ENCODE measurements at places on chromosomes 3 and 15.
A peak's percentile ranks its signal among the peaks of the same experiment; 100 is the strongest.

- DNase-seq: no peak
Observed at GRCh38 chr3:142081178-142081577, 68.2 kb downstream of the TFDP2 start.

- DNase-seq: no peak
Observed at GRCh38 chr3:141840737-141841544, 35.5 kb upstream of the ATP1B3 start.

DNA sequence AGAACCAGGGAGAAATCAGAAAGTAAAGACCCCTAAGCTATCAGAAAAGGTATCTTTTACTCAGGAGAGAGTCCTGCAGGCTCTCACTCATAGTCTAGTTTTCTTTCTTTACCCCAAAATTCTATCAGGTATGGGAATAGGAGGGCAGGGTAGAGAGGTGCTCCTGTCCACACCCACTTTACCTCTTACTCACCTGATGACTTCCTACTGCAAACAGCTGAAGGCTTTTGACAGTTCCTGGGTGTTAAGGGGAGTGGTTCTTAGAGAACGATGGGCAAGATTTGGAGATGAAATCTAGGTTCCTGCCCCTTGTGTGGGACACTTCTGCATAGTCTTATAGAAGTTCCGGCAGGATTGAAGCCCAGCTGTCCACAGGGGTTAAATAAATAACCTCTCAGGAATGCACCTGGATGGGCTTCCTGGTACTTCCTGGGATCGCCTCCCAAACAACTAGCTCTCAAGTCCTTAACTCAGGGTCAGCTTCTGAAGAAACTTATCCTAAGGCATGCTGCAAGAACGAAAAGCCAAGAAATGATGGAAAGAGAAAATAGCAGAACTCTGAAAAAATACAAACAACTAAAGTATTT lies 10.8 kb upstream of the TNFAIP8L3 start:
- no peak for DNase-seq

GRCh38 chr3:195537995-195538394 lies 5.1 kb downstream of the PPP1R2 start:
- peak; percentile 31 for DNase-seq

DNA sequence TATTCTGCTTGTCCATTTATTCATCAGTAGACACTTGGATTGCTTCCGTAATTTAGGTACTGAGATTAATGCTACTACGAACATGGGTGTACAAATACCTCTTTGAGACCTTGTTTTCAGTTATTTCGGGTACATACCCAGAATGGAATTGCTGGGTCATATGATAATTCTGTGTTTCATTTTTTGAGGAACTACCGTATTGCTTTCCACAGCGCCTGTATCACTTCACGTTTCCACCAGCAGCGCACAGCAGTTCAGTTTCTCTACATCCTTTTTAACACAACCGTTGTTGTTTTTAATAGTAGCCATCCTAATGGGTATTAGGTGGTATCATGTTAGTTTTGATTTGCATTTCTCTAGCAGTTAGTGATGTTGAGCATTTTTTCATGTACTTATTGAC lies 9.5 kb downstream of the PAK2 start:
- DNase-seq: no peak

DNA sequence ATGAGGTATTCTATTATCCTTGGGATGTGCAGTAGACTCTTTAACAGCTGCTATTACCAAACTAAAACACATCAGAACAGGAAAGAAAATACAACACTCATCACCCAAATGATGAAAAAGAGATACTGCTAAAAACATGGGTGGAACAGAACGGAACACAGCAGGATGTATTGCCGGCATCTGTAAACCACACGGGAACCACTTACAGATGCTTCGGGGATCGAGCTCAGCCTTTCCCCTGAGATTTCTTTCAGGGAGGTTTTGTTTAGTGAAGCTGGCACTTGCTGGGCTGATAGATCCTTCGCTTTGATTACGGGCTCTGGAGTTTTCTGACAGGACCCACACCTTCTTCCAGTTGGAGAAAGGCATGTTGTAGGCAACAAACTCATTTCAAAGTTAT lies 182.3 kb upstream of the FAM3D start:
- no peak for DNase-seq

- DNase-seq: no peak
Observed at GRCh38 chr15:92155934-92156333, 237.7 kb upstream of the ST8SIA2 start.

GRCh38 chr3:49606427-49606826 lies 52.1 kb downstream of the BSN start:
- no peak for DNase-seq

DNA sequence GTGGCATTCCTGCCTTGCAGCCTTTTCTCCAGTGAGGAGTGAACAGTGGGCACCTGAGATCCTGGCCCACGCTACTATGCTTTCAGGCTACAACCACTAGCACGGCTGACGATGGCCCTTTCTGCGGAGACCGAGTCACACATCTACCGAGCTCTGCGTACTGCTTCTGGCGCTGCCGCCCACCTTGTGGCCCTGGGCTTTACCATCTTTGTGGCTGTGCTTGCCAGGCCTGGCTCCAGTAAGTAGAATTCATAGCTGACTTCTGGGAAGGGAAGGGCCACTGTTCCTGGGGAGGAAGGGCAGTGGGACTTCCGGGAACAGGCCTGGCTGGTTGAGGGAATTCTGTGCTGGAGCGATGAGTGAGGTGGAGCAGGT lies 648 bp downstream of the CYB561D2 start:
- DNase-seq: no peak

DNA sequence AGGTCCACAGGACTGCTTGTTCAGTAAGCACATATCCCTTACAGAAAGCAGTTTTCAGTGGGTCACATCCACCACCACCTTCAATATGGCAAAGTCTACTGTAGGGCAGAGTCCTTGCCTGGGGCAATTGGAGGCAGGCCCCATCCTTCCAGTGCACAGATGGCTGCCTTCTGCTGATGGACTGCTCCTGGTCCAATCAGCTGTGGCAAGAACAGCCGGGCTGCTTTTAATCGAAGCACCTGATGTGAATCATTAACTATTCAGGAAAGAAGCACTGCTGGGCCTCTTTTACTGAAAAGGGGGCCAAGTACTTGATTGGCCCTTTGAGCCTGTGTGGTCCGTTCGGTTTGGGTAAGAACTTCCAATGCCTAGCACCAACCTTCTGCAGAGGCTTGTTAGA lies 24.4 kb downstream of the LARS2 start:
- no peak for DNase-seq

DNA sequence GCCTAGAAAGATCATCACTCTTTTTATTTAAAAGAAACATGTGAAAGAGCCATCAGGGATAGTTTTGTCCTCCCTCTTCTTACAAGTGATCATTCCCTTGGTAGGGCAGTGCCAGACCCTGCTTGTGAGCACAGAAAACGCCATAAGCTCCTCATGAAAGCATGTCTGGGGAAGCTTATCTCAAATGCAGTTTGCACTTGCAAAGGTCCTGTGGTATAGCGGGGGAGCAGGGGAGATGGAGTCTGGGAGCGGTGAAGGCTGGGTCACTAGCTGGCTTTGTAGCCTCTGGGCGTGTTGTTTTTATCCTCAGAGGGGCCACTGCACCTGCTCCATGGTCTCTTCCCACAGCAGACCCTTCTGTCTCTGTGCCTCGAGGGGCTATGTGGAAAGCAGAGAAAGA lies 141.9 kb downstream of the IGF1R start:
- DNase-seq: no peak

DNA sequence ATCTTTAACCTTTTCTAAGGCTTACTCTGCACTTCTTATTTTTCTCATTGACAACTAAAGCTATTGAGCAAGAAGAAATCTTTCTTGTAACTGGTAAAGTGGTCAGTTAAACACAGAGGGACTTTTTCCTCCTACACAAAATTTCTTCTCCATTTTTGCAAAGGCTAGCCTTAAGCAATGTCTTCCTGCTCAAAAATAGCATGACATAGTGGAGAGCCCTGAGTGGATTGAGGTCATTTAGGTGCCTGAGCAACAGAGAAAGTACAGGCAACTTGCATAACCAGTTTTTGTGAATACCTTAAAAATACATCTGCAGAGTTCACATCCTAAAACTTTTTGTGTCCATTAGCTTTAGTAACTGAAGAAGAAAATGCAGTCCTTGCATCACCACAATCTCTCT lies 144.7 kb upstream of the TTC14 start:
- DNase-seq: no peak

DNA sequence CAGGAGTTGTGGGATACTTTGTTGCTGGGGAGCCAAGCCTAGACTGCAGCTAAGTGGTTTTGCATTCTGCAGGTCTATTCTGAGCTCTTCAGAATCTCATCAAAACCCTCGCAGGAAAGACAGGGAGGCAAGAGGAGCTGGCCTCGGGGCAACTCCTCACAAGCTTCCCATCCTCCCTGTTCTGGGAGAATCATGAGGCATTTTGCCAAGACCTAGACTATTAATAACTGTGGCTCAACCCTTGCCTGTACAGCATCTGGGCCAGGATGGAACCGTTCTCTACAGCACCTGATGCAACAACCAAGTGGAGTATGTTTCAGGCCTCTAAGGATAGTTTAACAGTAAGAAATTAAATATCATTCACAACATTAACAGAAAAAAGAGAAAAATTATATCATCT lies 20.2 kb upstream of the SLC6A20 start:
- no peak for DNase-seq

GRCh38 chr3:69031635-69032034 lies 18.2 kb upstream of the EOGT start:
- DNase-seq: no peak
